ENCODE measurements at places on chromosomes 11 and 22. TPM values are rescaled to one million over a fixed set of nuclear protein-coding genes. Genes with fewer than 3 reads are reported as not detected.
A peak's percentile ranks its signal among the peaks of the same experiment; 100 is the strongest.

PIK3C2A gene
- 40.5 TPM for total RNA-seq

ZP1 gene
- not detected for total RNA-seq

DNA sequence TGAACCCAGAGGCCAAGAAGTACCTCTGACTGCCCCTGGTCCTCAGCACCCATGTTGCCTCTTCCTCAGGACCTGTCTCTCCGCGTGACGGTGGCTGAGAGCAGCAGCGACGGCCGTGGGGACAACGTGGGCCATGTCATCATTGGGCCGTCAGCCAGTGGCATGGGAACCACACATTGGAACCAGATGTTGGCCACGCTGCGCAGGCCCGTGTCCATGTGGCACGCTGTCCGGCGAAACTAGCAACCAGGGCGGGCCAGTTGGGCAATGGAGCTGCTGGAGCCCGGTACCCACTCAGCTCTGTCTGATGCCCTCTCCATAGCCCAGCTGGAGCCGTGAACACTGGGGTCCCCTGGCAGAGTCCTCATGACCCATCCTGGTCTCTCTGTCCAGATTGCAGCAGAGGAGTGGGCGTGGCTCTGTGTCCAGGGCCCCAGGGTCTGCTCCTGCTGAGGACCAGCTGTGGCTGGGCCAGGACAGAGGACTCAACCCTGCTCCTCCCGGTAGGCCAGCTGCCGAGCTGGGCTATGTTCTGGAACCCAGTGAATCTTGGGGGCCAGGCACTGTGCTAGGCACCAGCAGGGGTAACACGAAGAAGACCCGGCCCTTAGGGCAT is 8.0 kb upstream of the RHOD start:
- H3K4me1 ChIP-seq = no peaks in the 10 kb centered on the region
- H3K27me3 ChIP-seq = no peaks in the 10 kb centered on the region
- no peak overlapping the region for H3K27ac ChIP-seq
- H3K36me3 ChIP-seq = no peaks in the 10 kb centered on the region
- DNase-seq = no peak

MS4A4A gene
- total RNA-seq = 17.0 TPM

KMT2A gene
- total RNA-seq = 73.6 TPM

GRCh38 chr22:21712751-21713427 is 22.7 kb downstream of the YPEL1 start:
- H3K27ac ChIP-seq = no peak overlapping the region
- peak; percentile 56 for DNase-seq
- no peak overlapping the region for H3K4me3 ChIP-seq
- no peaks in the 10 kb centered on the region for H3K36me3 ChIP-seq

DNA sequence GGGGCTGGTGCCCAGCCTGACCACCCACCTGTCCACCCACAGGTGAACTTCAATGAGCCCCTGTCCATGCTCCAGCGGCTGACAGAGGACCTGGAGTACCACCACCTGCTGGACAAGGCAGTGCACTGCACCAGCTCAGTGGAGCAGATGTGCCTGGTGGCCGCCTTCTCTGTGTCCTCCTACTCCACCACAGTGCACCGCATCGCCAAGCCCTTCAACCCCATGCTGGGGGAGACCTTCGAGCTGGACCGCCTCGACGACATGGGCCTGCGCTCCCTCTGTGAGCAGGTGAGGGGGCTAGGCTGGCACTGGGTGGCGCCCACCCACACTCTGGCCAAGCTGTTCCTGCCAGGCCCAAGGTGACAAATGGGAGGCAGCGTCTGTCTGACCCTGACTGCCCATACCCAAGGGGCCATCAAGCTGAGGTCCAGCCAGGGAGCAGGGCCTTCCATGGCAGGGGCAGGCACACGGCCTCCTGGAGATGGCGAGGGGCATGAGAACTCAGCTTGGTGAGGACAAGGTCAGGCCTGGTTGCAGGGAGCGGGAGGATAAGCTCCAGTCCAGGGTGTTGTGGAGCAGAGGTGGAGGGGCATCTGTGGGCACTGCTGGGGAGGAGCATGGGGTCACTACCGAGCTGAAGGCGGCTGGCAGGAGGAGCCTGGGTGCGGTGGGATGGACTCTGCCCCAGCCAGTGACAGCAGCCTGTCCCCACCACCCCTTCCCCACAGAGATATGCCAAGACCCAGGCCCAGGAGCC is 77.7 kb downstream of the MORC2 start:
- no peak overlapping the region for H3K27ac ChIP-seq
- H3K4me1 ChIP-seq = no peaks in the 10 kb centered on the region
- no peaks in the 10 kb centered on the region for H3K27me3 ChIP-seq
- no peak overlapping the region for H3K4me3 ChIP-seq

GAL gene
- total RNA-seq = not detected

DNA sequence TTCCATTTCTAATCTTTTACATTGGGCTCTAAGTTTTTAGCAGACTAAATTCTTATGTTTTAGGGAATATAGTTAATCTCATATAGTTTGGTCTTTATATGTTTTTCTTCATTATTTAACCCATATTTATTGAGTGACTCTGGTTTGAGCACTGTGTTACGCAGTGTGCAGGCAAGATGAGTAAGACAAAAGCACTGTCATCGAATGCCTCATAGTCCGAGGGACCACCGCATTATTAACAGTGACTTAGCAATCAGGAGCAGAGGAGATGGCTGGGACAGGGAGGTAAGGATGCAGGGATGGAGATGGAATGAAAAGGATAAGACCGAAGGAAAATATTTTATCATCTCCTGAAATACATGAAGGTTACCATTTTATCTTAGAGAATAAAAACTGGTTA is 65.2 kb upstream of the CTSC start:
- no peak overlapping the region for H3K4me3 ChIP-seq
- no peak for DNase-seq
- peaks cover 7% of the 10 kb centered on the region for H3K4me1 ChIP-seq
- H3K27me3 ChIP-seq = no peaks in the 10 kb centered on the region
- H3K36me3 ChIP-seq = no peaks in the 10 kb centered on the region
- H3K27ac ChIP-seq = peak overlapping the region; percentile 28

RTN4RL2 gene
- not detected for total RNA-seq

- H3K27ac ChIP-seq = no peak overlapping the region
- DNase-seq = no peak
- H3K4me1 ChIP-seq = no peaks in the 10 kb centered on the region
- H3K36me3 ChIP-seq = peaks cover 71% of the 10 kb centered on the region
- H3K27me3 ChIP-seq = no peaks in the 10 kb centered on the region
Measured at GRCh38 chr22:40300884-40301672, 45.2 kb upstream of the ADSL start.

DNA sequence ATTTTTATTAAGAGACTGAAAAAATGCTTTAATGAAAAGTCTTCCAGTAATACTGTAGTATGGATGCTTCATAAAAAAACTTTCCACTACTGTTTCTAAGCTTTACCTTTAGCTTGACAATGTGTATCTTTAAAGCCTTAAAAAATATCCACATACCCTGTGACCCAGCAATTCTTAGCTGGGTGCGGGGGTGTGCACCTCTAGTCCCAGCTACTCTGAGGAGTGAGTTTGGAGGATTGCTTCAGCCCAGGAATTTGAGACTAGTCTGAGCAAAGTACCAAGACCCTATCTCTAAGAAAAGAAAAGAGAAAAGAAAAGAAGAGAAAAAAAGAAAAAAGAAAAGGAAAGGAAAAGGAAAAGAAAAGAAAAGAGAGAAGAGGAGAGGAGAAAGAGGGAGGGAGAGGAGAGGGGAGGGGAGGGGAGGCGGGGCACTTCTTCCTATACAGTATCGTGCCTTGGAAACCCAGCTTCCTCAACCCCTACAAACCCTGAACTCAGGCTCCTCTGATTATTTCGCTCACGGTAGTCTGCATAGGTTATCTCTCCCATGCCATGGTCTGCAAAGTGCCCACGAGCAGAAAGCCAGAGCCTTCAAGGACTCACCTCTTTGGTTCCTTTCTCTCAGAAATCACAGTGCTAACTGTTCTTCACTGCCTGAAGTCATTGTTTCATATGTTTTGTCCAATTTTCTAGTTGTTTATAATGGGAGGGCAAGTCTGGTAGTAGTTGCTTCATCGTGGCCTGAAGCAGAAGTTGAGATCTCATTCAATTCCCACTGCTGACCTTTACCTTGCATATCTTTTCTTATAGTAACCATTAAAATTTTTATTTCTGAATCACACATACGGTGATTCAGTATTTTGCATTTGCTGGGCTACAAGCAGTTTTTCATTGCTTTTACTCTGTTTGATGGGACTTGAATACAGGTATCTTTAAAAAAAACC is 82.2 kb downstream of the FAM83F start:
- H3K27me3 ChIP-seq = no peaks in the 10 kb centered on the region
- H3K4me1 ChIP-seq = no peaks in the 10 kb centered on the region
- no peaks in the 10 kb centered on the region for H3K36me3 ChIP-seq
- H3K27ac ChIP-seq = no peak overlapping the region
- no peak overlapping the region for H3K4me3 ChIP-seq

GRIK4 gene
- 0.40 TPM for total RNA-seq

DNA sequence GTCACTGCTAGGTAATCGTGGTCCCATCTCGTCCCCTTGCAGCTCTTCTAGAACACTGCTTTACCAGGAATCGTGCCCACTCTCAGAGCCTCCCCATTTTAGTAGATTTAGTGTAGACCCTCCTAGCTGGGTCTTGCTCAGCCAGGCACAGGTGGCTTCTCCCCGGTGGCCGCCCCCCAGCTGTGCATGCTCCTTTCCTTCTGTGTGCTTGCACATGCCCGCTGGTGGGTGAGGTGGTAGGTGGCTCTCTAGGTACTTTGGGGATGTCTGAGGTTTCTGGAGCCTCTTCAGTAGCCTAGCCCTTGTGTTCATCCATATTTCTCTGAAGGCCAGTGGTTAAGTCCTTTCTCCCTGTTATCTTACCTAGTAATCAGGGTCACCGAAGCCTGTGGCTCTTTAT is 5.6 kb downstream of the TUB start:
- no peaks in the 10 kb centered on the region for H3K36me3 ChIP-seq
- DNase-seq = no peak
- peaks cover 16% of the 10 kb centered on the region for H3K4me1 ChIP-seq
- no peak overlapping the region for H3K4me3 ChIP-seq
